ENCODE measurements at places on chromosomes 3 and 15.

- DNase-seq: no peak
Observed at GRCh38 chr3:71189480-71189879, 394.0 kb downstream of the FOXP1 start.

- DNase-seq: no peak
Observed at GRCh38 chr3:37271611-37272010, 97.2 kb upstream of the LRRFIP2 start.

DNA sequence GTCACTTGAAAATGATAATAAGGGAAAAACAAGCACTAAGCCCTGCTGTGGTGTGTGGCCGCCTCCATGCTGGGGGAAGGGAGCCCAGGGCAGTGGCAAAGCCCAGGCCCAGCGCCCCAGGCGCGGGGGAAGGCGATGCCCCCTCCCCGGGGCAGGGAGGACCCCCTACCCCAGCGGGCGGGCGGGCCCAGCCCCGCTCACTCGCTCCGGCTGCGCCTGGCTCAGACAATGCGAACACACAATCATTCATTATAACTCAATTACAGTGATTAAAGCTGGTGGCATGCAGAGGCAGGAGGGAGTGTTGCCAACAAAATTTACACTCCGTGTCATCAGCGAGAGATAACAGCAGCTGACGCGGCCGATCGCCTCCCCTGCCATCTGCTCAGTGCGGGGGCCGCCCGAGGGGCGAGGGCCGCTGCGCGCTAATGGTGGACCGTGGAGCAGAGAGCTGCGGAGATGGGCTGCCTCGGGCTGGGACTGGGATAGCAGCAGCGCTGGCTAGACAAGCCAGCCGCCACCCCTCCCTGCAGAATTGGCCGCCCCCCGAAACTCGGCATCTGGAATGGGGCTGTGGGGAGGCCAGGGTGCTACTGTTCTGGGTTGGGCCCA lies 64.1 kb downstream of the TLE3 start:
- peak; percentile 58 for DNase-seq

GRCh38 chr15:40543082-40543481 lies 21.8 kb downstream of the CCDC32 start:
- DNase-seq: no peak

DNA sequence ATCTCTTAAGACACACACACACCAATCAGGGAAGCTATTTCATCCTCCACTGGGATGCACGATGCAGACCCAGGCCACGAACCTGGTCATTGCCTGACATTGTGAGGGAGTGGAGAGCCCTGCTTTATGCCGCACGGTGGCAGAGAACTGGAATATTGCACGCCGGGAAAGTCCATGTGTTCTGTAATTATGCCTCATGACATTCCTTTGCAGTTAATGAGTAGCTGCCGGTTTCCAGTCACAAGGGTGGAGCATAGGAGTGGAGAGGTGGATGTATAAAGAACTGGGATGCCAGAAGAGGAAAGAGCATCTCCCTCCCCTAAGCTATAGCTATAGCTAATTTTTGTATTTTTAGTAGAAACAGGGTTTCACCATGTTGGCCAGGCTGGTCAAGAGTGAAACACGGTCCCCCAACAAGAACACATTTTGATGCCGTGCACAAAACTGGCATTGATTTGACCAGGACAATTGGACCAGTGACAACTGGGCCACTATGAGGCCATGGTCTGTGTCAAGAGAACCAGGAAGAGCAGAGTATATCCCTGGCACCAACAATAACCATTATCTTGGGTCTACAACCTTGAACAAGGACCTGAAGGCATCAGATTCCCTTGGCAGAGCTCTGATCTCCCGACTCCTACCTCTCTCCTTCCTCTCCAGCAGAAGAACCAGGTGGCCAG lies 51.4 kb downstream of the SH3BP5 start:
- DNase-seq: no peak

- DNase-seq: no peak
Observed at GRCh38 chr3:142366434-142366833, 81.4 kb downstream of the XRN1 start.

- DNase-seq: no peak
Observed at GRCh38 chr15:70164156-70164900, 66.6 kb upstream of the TLE3 start.

DNA sequence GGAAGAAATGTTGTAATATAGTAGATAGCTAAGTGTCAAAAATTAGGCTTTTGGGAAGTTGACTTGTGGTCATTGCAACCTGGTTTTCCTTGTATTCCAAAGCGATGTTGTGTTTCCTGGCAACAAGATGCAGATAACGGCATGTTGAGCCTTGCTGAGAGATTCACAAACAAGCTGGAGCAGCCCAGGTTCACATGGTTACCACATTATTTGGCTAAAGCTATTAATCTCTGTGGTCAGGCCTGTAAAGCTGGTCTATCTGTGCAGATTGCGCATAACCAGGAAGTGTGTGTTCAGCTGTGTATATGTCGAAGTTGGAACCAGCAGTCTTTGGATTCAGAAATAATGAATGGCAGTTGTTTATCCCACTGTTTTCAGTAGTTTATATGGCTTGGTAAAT lies 6.6 kb downstream of the TIPARP start:
- DNase-seq: peak; percentile 25

DNA sequence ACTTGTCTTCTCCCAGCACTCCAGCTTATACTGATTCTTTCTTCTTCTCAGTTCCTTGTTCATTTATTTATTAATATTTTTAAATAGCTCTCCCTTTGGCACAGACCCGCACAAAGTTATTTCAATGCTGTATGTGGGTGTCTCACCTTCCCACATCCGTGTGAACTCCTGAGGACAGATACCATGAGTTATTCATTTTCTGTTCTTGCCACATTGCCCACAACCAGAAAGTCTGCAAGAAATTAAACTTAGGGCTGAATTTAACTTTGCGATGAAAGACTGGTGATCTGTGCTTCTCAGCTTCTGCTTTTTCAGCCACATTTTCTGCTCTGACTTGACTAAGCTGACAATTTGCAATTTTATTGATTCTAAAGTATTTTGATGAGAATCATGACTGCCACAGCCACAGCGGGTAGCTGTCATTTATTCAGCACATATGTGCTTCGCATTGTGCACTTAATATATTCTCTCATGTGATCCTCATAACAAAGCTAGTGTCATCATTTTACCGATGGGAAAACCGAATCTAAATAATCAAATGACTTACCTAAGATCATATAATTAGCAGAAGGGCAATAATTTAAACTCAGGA lies 569.8 kb downstream of the EDEM1 start:
- DNase-seq: no peak

DNA sequence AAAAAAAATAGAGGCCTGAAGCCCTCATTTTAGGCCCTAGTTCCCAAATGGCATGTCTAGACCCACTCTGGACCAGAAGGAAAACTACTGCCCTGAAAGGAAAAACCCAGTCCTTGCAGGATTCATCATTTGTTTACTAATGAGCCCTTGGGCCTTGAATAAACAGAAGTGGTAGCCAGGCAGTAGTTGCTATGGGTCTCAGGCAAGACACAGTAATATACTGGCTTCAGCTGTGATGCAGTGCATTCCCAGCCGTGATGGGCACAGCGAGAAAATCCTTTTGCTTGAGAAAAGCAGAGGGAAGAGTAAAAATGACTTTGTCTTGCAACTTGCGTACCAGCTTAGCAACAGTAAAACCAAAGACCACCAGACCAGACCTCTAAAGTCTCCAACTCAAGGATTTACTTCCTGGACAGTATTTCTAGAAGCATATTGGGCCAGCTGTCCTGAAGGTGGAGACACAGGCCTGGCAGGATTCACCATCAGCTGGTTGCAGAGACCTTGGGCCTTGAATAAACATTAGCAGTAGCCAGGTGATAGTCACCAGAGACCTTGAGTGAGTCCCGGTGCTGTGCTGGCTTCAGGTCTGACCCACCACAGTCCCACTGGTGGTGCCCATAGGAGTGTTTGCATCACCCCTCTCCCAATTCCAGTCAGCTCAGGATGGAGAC lies 208.3 kb upstream of the SLITRK3 start:
- no peak for DNase-seq

DNA sequence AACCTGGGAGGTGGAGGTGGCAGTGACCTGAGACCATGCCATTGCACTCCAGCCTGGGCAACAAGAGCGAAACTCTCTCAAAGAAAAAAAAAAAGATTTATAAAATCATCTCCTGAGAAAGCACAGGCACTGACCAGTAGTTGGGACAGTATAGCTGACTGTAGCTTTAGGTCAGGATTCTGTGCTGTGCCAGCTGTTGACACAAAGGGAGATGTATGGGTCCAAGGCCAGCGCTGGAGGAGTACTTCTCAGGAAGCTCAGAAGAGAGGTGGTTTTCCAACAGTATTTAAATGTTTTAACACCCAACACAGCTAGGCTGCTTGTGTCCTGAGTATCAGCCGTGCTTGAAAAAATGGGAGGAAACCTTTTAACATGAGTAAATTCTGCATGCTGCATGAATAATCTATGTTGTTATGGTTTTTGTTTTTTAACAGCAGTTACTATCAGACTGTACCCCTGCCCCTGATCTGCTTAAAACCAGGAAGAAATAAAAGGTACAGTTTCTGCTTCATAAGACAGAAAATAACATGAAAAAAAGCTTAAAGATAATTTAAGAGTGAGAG lies 6.5 kb downstream of the RAMAC start:
- no peak for DNase-seq

All from NCI-H1092 (cell line).